Activated naive CD4-positive, alpha-beta T cell treated with Interleukin-2 at 50 U/mL for 16 hours (primary cell): ENCODE measurements at places on chromosomes 11 and 22.

DNA sequence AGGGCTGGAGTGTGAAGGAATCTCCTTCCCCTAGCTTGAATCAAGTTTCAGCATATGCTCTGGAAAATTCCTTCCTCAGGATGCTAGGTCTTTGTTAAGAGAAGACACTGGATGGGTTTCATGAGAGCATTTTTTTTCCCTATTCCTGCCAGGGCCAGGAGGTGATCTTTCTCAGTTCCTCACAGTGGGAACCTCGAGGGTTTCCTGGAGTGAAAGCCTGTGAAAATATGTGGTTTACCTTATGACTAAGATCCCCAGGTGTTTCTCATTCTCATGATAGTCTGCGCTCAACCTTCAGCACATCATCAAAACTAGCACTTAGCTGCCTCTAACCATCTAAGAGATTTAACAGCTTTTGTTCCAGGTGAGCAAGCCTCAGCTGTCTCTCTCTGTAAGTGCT is 985.3 kb upstream of the FAT3 start:
- no peak for DNase-seq

DNA sequence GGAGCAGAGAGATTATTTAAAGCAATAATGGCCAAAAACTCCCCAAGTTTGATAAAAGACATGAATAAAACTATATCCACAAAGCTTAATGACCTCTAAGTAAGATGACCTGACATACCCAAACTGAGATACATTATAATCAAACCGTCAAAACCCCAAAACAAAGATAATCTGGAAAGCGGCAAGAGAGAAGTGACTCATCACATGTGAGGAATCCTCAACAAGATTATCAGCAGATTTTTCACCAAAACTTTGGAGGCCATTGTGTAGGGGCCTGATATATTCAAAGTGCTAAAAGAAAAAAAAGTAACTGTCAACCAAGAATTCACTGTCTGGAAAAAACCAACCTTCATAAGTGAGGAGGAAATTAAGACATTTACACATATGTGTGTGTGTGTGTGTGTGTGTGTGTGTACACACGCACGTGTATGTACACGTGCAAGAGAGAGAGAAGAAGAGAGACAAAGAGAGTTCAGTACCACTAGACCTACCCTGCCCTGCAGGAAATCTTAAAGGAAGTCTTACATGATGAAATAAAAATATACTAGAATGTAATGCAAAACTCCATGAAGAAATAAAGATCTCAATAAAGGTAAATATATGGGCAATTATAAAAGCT is 752.4 kb downstream of the NELL1 start:
- no peak for DNase-seq

- DNase-seq = no peak
These were observed 183.9 kb downstream of the KIRREL3 start for GRCh38 chr11:126816645-126817044.

GRCh38 chr11:34679681-34680080 is 58.8 kb downstream of the EHF start:
- DNase-seq = no peak

DNA sequence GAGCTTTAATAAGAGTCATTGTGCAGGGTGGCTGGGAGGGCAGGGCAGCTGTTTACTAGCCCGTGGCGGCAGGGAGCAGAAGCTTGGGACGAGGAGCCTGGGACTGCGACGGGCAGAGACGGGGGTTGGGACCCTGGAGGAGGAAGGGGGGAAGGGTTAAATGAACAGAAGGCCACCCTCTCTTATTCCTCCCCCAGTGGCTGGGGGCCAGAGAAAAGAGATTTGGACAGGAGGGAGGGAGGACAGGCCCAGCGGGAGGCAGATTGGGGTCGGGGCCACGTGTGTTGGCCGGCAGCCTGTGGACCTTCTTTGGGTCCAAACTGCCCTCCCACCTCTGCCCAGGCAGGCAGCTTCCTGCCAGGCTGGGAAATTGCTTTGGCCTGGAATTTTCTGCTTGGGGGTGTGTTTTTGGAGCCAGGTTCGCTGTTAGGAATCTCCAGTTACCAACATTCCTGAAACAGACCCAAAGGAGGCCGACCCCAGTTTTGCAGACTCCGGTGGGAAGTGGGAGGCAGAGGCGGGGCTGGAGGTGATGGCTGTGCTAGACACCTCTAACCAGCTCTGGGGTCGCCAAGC is 50.2 kb downstream of the APOL3 start:
- DNase-seq = no peak

- no peak for DNase-seq
These were observed 12.2 kb downstream of the PARVG start for GRCh38 chr22:44192816-44193534.

DNA sequence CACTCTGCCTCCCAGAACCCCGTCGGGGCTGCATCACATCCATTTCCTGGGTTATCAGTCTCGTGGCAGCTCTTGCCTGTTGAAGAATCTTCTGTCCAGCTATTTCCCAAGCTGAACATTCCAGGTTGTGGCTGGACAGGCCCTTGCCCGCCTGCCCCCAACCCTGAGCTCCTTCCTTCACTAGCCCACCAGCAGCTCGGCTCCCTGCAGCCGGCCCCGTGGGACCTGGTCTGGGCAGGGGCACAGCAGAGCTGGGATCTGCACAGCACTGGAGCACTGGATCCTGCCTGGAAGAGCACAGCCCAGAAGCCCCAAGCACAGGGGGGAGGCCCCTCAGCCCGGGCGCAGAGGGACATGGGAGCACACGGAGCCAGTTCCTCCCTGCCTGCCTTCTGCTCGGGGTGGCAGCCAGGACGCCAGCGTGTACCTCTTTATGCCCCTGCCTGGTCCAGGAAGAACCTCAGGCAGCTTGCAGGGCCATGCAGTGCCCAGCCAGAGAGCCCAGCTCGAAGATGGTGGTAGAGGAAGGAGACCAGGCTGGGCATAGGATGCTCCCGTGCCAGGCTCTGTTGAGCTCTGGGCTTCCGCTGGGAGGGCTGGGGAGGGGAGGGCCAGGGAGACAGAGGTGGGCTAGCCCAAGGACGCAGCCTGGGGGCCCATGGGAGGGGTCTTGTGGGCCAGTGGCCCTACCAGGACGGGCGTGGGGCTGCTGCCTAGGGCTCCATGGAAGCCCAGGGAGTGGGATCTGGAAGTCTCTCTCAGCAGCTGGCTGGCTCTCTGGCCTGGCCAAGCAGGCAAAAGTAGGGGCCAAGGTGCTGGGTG is 16.6 kb upstream of the GNB1L start:
- no peak for DNase-seq

- DNase-seq = no peak
These were observed 6.8 kb upstream of the OMP start for GRCh38 chr11:77095551-77096490.

GRCh38 chr11:70481625-70482528 is 83.5 kb downstream of the CTTN start:
- DNase-seq = no peak

GRCh38 chr11:99376463-99376862 is 355.7 kb downstream of the CNTN5 start:
- no peak for DNase-seq

DNA sequence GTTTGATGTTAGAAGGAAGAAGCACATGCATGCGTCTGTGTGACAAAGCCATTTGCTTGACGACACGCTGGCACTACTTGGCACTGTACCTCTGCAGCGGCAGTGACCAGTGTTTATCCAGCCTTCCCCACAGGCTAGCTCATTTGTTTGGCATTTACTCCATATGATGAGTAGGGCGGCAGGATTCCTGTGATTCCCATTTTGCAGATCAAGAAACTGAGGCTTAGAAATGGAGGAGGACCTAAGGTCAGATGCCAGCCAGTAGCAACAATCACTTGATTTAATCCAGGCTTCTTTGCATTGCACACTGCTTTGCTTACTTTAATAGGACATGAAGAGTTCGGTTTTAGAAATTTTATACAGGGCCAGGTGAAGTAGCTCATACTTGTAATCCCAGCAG is 45.0 kb downstream of the TBC1D22A start:
- DNase-seq = no peak

DNA sequence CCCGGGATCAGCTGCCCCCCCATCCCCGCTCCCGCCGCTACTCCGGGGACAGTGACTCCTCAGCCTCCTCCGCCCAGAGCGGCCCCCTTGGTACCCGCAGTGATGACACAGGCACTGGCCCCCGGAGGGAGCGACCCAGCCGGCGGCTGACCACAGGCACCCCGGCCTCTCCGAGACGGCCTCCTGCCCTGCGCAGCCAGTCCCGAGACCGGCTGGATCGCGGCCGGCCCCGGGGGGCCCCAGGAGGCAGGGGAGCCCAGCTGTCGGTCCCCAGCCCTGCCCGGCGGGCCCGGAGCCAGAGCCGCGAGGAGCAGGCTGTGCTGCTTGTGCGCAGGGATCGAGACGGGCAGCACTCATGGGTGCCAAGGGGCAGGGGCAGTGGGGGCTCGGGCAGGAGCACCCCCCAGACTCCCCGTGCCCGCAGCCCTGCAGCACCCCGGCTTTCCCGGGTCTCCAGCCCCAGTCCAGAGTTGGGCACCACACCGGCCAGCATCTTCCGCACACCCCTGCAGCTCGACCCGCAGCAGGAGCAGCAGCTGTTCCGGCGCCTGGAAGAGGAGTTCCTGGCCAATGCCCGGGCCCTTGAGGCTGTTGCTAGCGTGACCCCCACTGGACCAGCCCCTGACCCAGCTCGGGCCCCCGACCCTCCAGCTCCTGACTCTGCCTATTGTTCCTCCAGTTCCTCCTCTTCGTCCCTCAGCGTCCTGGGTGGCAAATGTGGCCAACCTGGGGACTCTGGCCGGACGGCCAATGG is 3.9 kb downstream of the RASL10A start:
- DNase-seq = no peak

- DNase-seq = no peak
These were observed 301.2 kb downstream of the CTTN start for GRCh38 chr11:70699294-70700221.

DNA sequence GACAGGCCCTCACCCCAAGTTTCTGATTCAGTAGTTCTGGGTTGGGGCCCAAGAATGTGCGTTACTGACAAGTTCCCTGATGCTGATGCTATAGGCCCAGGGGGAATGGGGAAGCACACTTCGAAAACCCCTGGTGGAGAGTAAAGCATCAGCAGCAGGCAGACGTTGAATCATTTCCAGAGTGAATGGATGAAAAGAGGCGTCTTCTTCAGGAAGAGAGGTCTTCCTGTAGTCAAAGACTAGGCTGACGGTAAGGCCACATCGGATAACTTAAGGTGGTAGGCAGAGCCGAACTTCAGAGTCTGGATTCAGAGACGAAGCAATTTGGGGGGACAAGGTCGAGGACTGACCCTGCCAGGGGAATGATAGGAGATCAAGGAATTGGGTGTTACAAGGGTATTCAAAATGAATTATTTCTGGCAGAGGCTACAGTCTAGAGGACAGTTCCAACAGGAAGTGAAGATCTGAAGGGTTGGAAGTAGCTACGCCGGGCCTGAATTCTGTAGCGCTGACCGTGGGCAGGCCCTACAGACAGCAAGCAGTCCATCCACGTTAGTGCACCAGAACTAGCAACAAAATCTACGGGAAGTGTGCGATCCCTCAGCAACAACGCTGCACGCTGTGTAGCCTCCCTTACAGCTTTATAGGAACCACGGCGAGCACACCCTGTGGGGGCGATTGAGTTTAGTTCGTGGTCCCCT is 862 bp upstream of the CENATAC start:
- DNase-seq = peak; percentile 41

GRCh38 chr11:46559815-46560214 is 34.0 kb downstream of the AMBRA1 start:
- no peak for DNase-seq

DNA sequence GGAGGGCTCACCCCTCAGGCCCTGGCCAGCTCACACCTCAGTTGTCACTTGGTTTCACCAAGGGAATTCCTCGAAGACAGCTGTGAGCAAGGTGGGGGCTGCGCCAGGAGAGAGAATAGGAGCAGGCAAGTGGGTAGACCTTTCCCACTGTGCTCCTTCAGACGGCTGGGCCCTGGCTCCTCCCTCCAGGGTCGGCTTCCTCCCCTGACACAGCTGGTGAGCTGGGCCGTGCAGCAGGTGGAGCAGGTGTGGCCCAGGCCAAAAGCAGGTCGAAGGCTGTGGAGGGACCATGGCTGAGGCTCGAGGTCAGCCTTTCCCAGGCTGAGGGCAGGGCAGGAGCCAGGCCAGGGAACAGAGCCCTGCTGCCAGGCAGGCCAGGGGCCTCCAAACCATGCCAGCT is 12.5 kb upstream of the MYRF start:
- DNase-seq = no peak

DNA sequence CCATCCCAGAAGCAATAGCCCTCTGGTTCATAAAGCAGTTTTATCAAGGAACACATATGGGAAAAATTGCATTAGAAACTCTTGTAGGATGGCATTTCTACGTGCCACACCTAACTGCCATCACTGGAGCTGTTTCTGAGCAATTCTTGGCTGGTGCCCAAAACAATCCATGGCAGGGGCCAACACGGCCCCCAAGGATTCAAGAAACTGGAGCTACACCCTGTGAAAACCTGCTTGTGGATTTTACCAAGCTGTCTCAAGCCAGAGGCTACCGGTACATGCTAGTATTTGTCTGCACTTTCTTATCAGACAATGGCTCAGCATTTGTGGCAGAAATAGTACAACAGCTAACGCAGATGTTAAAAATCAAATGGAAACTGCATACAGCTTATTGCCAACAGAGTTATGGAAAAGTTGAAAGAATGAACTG is 42.4 kb upstream of the GLYAT start:
- DNase-seq = no peak

- no peak for DNase-seq
These were observed 47.1 kb downstream of the CWC15 start for GRCh38 chr11:94926271-94926625.

- no peak for DNase-seq
These were observed 9.7 kb upstream of the APOL4 start for GRCh38 chr22:36211237-36211861.

DNA sequence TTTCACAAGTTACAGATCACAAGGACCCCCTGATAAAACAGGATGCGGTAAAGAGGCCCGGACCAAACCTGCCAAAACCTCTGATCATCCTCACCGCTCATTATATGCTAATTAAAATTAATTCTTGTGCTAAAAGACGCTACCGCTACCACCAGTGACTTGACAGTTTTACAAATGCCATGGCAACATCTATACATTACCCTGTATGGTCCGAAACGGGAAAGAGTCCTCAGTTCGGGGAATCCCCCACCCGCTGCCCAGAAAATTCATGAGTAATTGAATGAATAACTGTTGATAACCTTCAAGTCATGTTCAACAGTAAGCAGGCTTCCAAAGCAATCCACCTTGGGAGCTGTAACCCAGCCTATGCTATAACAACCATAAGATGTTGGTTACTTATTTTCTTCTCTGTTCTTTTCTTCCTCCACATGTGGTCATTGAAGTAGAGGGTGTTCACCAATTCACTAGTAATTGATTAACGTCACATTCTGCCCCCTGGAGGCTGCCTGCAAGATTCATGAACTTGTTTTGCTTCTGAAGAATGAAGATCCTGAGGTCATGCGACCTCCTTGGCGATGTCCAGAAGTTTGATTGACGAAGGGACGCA is 20.6 kb downstream of the APOBEC3H start:
- DNase-seq = peak; percentile 84

DNA sequence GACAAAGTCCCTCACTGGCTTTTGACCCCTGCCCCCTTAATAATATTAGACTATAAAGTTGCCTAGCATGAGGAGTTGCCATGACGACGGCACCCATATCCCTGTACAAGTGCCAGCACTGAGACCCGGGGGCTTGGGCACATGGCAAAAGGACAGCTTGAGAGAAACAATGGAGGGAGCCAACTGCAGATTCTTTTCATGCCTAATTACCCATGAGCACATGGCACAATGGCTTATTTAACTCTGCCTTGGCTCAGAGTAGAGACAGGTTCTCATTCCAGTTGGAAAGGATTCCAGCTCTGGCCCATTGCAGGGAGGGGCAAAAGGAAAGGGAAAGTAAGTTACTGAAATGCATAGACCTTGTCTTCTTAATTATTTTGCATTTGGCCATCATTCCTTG is 261.2 kb upstream of the UBASH3B start:
- no peak for DNase-seq
